ENCODE measurements at places on chromosomes 6 and 20. TPM values are rescaled to one million over a fixed set of nuclear protein-coding genes. Genes with fewer than 3 reads are reported as not detected.
A peak's percentile ranks its signal among the peaks of the same experiment; 100 is the strongest.

The XKR7 gene
- not detected for total RNA-seq

The PCED1A gene
- 24.0 TPM for total RNA-seq

DNA sequence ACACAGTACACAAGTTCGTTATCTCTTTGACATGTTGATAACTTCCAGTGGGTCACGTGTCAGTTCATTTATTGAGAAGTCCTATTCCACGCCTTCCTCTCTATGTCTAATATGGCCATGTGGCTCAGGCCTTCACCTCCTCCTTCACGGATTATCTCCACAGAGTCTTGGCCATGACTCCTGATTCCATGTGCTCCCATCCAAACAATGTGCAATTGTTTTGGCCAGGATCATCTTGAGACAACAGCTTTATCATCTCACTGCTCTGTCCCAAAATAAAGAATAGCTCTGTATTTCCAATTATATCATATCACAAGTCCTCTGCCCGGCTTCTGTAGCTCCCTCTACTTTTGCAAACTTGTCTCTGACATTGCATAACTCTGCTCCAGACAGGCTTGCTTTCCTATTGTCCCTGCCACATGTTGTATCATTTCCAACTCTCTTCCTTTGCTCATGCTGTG lies 11.1 kb upstream of the TXNDC5 start:
- no peaks in the 10 kb centered on the region for H3K27me3 ChIP-seq
- DNase-seq: no peak

GRCh38 chr6:79813854-79814709 lies 133.3 kb downstream of the ELOVL4 start:
- peak; percentile 37 for DNase-seq
- H3K4me3 ChIP-seq: no peak overlapping the region
- H3K36me3 ChIP-seq: no peaks in the 10 kb centered on the region
- H3K27ac ChIP-seq: no peak overlapping the region
- peaks cover 8% of the 10 kb centered on the region for H3K27me3 ChIP-seq

DNA sequence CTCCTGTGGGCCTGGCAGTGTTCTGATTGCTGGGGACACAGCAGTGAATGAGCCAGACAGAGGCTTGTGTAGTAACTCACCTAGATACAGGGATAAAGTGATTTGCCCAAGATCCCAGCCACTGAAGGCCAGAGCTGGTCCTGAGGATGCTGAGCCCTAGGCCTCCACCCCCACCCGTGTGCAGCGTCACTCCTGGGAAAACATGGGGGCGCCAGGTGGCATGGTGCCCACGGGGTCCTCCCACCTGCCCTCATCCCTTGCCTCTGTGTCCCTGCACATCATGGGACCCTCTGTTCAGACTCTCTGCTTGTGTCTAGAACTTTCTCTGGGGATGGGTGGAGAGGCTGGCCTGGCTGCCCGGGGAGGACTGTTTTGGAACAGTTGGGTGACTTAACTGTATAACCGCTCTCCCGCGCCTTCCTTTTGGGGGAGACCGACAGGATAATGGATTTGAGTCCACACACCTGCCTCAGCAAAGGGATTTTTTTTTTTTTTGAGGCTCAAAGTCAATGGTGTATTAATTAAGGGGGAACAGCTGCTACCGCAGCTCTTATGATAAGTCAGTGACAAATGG lies 19.6 kb downstream of the LEMD2 start:
- no peak overlapping the region for H3K27ac ChIP-seq
- H3K27me3 ChIP-seq: peaks cover 9% of the 10 kb centered on the region
- H3K4me3 ChIP-seq: no peak overlapping the region
- H3K4me1 ChIP-seq: no peaks in the 10 kb centered on the region

GRCh38 chr6:124793398-124793797 lies 168.8 kb upstream of the RNF217 start:
- H3K27ac ChIP-seq: no peak overlapping the region
- H3K4me3 ChIP-seq: no peak overlapping the region
- no peaks in the 10 kb centered on the region for H3K4me1 ChIP-seq
- H3K27me3 ChIP-seq: no peaks in the 10 kb centered on the region

The FKBP1C gene
- total RNA-seq: 2.7 TPM

The GPLD1 gene
- 0.39 TPM for total RNA-seq

DNA sequence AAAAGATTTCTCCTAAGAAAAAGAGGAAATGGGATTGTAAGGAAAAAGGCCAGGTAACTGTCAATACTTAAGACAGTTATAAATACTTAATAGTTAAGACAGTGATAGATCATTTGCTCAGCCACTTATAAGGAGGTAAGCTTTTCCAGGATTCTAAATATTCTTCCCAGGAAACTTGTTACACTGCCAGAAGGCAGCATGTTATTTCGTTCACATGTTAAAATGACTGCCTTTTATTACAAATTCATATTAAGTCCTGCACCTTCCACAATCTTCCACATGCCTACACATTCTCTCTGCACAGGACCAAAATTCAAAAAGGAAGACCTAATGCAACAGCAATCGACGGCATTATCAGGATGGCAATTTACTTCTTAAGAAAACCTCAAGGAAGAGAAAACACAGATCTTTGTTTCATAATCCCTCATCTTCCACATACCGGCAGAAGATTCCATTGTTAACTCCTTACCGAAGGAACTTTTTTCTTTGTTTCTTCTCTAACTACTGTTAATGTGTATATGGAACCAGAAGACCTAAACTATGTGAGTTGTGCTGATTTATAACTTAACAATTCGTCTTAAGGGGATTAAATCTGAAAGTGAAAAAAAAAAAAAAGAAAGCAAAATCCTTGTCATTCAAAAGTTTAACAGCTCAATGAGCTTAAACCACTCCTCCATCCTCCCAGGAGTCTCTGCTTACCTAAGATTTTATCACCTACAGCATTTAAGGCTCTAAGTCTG lies 799 bp downstream of the TAAR2 start:
- H3K4me3 ChIP-seq: no peak overlapping the region
- no peaks in the 10 kb centered on the region for H3K36me3 ChIP-seq
- no peak for DNase-seq
- no peaks in the 10 kb centered on the region for H3K4me1 ChIP-seq
- H3K27ac ChIP-seq: no peak overlapping the region
- peaks cover 19% of the 10 kb centered on the region for H3K27me3 ChIP-seq

GRCh38 chr6:3841711-3842565 lies 7.2 kb upstream of the FAM50B start:
- H3K4me1 ChIP-seq: no peaks in the 10 kb centered on the region
- no peaks in the 10 kb centered on the region for H3K36me3 ChIP-seq
- H3K4me3 ChIP-seq: no peak overlapping the region
- H3K27me3 ChIP-seq: peaks cover 8% of the 10 kb centered on the region
- H3K27ac ChIP-seq: no peak overlapping the region

DNA sequence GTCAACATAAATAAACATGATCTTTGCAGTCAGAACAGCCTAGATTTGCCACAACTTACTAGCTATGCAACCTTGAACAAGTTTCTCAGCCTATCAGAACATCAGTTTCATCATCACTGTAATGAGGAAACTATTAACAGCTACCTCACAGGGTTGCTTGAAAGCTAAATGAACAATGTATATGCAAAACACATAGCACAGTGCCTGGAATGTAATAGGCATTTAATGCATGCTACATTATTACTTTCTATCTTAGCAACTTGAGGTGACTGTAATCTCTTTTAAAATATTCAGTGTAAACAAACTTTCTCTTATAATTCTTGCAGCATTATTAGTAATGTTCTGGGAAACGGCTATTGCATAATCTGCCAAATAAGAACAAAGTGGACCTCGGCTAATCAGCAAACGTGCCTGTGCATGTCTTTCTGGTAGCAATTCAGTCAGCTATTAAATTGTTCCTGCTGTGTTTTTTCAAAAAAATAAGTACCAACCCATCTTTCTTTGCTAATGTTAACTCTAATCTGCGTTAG lies 61.5 kb downstream of the SYNE1 start:
- H3K27ac ChIP-seq: no peak overlapping the region
- H3K4me3 ChIP-seq: no peak overlapping the region
- H3K36me3 ChIP-seq: no peaks in the 10 kb centered on the region
- H3K4me1 ChIP-seq: no peaks in the 10 kb centered on the region
- no peak for DNase-seq
- H3K27me3 ChIP-seq: peaks cover 2% of the 10 kb centered on the region

- H3K36me3 ChIP-seq: no peaks in the 10 kb centered on the region
- H3K4me3 ChIP-seq: no peak overlapping the region
- DNase-seq: no peak
- H3K4me1 ChIP-seq: no peaks in the 10 kb centered on the region
- H3K27ac ChIP-seq: no peak overlapping the region
- no peaks in the 10 kb centered on the region for H3K27me3 ChIP-seq
Measured at GRCh38 chr6:147401779-147402178, 106.7 kb upstream of the SAMD5 start.

DNA sequence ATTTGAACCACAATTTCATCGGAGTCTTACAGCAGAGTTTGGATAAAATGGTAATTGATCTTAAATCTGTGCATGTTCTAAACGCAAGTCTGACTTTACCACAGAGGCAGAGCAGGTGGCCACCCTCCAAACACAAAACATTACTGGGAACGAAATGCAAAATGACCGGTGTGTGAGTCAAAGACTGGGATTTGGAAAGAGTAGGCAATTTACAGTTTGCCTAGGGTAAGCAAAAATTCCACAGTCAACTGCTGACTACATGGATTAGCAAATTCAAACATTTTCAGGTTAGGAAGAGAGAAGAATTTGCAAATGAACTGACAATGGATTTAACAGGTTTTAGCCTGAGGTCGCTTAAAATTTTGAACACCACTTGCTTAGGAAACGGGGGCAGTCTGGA lies 444.4 kb downstream of the HDGFL1 start:
- no peak overlapping the region for H3K27ac ChIP-seq
- DNase-seq: no peak
- H3K36me3 ChIP-seq: no peaks in the 10 kb centered on the region
- H3K4me3 ChIP-seq: no peak overlapping the region
- no peaks in the 10 kb centered on the region for H3K27me3 ChIP-seq

DNA sequence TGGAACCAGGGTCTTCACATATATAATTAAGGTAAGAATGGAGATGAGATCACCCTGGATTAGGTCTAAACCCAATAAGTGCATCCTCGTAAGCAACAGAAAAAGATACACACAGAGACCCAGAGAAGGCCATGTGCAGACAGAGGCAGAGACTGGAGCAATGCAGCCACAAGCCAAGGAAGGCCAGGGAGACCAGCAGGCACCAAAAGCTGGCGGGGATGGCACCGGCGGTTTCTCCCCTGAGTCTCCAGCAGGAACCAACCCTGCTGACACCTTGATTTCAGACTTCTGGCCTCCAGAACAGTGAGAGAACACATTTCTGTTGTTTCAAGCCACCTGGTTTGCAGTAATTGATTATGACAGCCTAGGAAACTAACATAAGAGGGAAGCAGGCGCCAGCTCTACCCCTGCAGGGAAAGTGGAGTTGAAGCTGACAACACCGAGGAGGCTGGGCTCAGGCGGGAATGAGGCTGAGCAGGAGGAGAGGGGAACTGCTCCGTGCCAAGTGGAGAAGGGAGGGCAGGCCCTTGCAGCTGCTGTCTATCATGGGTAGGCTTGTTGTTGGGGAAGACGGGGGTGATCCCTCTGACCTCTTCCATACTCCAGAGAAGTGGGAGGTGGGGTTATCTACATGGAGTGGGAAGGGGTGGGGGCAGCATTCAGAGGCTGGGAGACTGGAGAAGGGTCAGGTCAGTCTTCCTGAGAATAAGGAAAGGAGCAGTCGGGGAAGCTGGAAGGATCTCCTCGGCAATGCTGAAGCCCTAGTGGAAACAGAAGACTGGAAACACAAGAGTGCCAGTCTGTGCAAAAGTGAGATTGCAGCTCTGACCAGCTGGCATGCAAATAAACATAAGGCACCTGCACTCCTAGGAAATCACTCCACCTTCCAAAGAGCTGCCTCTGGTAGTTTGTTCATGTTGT lies 72.7 kb downstream of the NFATC2 start:
- peaks cover 67% of the 10 kb centered on the region for H3K36me3 ChIP-seq
- no peaks in the 10 kb centered on the region for H3K27me3 ChIP-seq
- H3K4me3 ChIP-seq: no peak overlapping the region
- peak overlapping the region; percentile 83 for H3K27ac ChIP-seq

- peaks cover 18% of the 10 kb centered on the region for H3K36me3 ChIP-seq
- H3K27ac ChIP-seq: peak overlapping the region; percentile 53
- peaks cover 13% of the 10 kb centered on the region for H3K4me1 ChIP-seq
- DNase-seq: no peak
Measured at GRCh38 chr6:44234101-44235025, 11.0 kb downstream of the SLC29A1 start.

DNA sequence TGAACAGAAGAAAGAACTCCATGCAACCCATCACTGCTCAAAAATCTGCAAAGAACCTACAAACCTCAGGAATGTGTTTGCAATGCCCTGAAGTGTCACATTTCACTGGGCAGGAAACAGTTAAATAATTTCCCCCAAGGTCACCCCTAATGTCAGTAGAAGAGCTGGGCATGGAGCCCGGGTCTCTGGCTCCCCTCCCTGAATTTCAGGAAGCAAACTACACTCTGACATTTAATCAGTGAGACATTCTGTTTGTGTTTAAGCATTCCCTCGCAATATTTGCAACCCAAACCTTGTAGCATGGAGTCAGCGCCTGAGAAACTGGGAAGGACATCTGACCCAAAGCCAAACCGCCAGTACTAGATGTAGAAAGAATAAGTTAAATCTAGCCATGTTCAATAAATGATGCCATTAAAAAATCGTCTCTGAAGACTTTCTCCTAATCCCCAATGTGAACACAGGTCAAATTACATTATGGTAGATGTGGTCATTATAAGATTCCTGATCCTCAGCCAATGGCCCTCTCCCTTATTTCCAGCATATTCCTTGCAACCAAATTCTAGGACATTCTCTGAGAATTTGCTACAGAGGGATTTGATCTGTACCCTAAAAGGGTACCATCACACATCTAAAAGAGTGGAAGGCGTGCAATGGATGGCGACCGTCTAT lies 91.2 kb upstream of the ADTRP start:
- no peaks in the 10 kb centered on the region for H3K27me3 ChIP-seq
- no peak for DNase-seq
- no peaks in the 10 kb centered on the region for H3K4me1 ChIP-seq
- H3K27ac ChIP-seq: no peak overlapping the region
- no peaks in the 10 kb centered on the region for H3K36me3 ChIP-seq

DNA sequence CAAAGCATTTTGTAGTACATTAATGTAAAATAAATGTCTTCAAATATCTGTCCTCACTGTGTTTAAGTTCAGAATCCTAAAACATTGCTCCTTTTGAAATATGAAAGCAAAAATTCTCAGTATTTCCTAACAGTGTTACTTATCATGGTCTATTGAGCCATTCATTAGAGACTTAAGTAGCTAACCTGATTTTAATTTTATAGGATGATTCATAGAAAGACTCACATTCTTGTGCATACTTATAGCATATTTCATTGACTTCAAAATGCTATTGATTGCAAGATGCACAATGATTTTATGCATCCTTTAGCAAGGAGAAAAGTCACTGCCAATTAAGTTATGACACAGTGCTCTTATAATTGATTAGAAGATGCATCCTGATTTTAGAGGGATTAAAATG lies 85.7 kb downstream of the HIVEP1 start:
- H3K36me3 ChIP-seq: peaks cover 21% of the 10 kb centered on the region
- no peak overlapping the region for H3K4me3 ChIP-seq
- peaks cover 40% of the 10 kb centered on the region for H3K4me1 ChIP-seq

Data from activated T-helper 1 cell treated with anti-CD3 and anti-CD28 coated beads, Interleukin-12 subunit alpha, Interleukin-12 subunit beta, Interleukin-2, Interleukin-4 antibody, amounts not matched to agents 30 ng/mL and 10 ng/mL and 1 ng/mL, durations not matched to agents 14 hours and 24 hours and 36 hours (primary cell).